ENCODE measurements at places on chromosomes 4 and X.

GRCh38 chr4:14943749-14944148 lies 58.5 kb upstream of the CPEB2 start:
- no peak for DNase-seq

DNA sequence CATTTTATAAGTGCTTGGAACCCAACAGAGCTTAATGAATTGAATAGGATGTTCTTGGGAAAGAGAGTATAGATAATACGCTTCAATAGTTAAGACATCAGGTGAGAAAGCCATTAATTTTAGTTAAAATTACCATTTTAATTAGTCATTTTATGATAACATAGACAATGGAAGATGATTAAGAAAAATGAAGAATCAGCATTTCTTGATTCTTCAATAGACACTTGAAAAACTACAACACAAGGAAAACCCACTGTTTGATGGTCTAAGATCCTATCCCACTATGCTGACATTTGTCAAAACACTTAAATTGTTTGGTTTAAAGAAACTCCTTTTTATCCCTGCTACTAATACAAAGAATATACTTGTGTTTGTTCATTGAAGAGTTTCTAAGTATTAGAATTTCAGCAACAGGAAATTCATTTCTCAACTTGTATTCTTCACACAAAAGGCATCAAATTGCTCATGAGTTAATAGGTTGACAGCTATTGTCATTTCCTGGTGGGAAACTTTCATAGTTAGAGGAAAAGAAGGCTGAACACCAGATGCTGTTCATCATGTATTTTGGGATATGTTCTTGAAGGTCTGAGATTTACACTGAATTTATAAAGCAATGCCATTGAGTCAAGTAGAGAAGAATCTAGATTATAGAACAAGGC lies 9.6 kb upstream of the CXCL2 start:
- DNase-seq = no peak

DNA sequence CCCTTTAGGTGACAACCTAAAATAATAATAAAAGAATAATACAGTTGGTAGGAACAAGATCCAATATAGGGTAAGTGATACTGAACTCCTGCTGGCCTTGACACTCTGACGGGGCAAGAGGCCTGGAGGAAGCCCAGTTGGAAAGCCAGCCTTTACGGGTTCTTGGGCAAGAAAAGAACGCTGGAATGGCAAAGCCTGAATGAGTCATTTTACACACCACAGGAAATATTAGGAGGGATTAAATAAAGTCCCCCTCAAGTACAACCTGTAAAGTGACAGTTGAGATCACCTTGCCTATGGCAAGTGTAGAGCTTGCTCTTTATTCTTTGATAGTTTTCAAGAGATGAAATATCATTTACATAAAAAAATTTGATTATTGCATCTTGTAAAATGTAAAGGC lies 244.5 kb upstream of the TLL1 start:
- no peak for DNase-seq

GRCh38 chr4:5709207-5709575 lies 832 bp upstream of the EVC2 start:
- DNase-seq = no peak

- no peak for DNase-seq
These were observed 38.9 kb downstream of the RASGEF1B start for GRCh38 chr4:81432825-81433224.

DNA sequence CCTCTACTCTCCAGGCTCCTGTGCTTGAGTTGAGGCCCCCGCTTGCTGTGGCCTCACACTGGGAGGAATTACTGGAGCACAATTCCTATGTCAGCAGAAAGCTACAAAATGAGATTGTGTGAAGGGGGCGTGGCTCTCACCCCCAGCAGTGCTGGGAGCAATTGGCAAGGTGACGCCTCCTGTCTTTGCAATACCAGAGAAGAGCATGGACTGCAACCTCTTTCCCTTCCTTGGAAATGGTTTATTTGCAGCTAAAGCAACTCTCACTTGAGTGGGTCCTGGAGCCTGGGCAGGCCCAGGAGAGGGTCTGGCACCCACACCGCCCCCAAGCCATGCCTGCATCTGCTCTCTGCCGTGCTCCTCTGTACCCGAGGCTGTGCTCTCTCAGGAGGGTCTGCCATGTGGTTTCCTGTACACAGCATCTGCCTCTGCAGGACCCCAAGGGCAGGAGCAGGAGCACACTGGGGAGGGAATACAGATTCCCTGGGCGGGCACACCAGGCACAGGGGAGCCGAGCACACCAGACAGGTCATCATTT lies 32.9 kb upstream of the HGFAC start:
- DNase-seq = no peak
